ENCODE measurements at places on chromosomes 2 and 18. TPM values are rescaled to one million over a fixed set of nuclear protein-coding genes. Genes with fewer than 3 reads are reported as not detected.

GRCh38 chr18:57698571-57699276 is 77.1 kb upstream of the NARS1 start:
- DNase-seq = no peak

- DNase-seq = no peak
These were observed 143.6 kb upstream of the ZSWIM2 start for GRCh38 chr2:186992597-186992996.

GRCh38 chr2:152380261-152381055 is 45.5 kb downstream of the FMNL2 start:
- no peak for DNase-seq

Gene UGT1A1
- not detected for total RNA-seq

Gene MARCHF4
- 8.7 TPM for total RNA-seq

- DNase-seq = no peak
These were observed 437.4 kb downstream of the PIK3C3 start for GRCh38 chr18:42392416-42392815.

DNA sequence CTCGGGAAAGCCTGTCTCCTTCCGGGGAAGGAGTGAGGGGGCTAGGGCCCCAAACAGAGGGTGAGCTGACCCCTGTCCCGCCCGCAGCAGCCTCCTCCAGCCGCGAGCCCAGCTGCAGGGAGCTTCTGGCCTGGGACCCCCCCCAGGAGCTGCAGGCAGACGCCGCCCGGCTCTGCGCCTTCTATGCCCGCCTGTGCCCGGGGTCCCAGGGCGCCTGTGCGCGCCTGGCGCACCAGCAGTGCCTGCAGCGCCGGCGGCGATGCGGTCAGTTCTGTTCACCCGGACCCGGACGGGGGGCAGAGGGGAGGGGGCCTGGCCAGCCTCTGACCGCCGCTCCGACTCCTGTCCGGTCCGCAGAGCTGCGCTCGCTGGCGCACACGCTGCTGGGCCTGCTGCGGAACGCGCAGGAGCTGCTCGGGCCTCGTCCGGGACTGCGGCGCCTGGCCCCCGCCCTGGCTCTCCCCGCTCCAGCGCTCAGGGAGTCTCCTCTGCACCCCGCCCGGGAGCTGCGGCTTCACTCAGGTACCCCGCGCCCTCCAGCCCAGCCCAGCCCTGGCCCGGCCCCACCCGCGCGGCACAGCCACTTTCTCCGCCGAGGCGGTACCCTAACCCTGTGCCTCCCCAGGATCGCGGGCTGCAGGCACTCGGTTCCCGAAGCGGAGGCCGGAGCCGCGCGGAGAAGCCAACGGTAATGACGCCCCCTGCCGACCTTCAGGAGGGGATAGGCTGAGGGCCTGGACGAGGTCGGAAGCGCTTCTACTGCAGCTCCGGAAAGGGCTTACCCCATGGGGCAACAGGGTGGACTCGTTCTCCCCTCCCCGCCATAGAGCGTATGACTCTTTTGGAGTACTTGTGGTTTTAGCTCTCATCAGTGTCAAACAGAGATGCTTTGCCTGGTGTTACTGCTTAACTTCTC is 2.0 kb upstream of the CHRND start:
- DNase-seq = peak; percentile 19

GRCh38 chr2:65019675-65020195 is 30.5 kb downstream of the SLC1A4 start:
- no peak for DNase-seq

Gene POMC
- total RNA-seq = 0.78 TPM

- peak; percentile 59 for DNase-seq
These were observed 27.5 kb downstream of the ZNF638 start for GRCh38 chr2:71358931-71359671.

Gene DYSF
- total RNA-seq = 0.47 TPM

GRCh38 chr2:230335461-230335863 is 8.5 kb downstream of the SP140L start:
- no peak for DNase-seq

DNA sequence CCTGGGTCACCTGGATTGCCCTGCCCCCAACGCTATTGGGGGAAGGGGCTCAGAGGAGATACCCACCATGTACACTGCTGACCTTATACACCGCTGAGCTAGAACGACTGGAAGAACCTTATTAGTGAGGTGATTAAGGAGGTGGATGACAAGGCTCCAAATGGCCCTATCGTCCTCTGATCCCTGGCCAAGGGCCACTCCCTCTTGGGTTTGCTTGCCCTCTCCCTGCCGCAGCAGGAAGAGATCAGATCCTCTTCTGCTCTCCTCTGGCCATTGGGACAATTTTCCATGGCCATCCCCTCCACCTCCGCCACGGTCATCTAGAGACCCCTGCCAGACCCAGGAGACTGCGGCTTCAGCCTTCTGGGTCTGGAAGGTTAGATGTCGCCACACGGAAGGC is 1.2 kb downstream of the ZNF514 start:
- no peak for DNase-seq

DNA sequence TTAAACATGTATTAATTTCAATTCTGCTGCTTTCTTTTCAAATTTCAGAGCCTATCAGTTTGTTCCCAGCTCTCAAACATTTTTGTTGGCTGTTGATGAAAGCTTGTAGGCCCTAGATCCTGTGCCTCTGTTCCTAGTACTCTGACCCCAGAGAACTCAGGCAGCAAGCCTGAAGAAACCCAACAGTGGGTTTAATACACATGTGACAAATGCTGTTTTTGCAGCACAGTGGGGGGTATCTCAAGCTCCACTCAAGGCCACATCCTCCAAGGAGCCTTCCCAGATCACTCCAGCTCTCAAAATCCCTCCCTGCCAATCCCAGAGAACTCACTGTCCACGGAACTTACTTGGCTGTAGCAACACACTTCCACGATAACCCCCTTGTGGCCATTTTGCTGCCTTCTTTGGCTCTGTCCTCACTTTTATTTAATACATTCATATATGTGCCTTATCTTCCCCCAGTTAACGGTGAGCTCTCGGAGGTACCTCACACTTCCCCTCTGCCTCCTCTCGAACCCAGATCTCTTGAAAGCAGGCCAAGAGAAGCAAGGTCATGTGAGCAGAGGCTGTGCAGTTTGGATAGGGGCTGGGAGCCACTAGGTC is 122.4 kb downstream of the TNS1 start:
- no peak for DNase-seq

DNA sequence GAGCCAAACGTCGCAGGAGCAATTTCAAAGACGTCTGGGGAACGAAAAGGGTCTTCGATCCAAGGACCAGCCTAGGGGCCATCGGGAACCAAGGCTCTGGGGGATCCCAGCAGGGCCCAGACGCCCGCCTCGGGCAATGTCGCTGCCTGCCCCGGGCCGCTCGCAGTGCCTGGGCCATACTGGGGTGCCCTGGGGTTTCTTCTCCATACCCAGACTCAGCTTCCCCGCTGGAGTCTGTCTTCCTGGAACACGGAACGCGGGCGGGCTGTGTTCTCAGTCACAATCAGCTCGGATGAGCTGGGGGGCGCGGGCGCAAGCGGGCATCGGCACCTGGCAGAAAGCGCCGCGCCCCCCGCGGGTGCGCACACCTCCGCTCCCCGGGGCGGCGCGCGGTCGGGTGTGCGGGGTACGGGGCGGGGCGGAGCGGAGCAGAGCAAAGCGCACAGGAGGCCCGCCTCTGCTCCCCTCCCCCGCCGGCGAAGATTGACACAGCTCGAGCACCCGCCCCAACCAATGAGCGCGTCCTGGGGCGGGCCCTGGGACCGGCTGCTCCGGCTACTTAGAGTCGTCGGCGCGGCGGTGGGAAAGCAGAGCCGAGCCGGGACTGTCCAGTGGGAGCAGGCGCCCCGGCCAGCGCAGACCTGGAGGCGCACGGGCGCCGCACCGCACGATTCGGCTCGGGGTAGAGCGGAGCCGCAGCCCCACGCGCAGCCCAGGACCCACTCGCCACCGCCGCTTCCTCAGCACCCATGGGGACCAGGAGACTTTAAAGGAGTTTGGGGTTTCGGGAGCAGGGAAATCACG is at the start of gene LRATD1:
LRATD1 (plus strand) TSS at position 585 of the 804 bp plus-strand sequence. CDS start 1,263 bp downstream, outside the sequence.
- DNase-seq = peak; percentile 86

GRCh38 chr2:145740302-145740701 is 1220.4 kb upstream of the ZEB2 start:
- no peak for DNase-seq

- no peak for DNase-seq
These were observed 67.8 kb downstream of the PTGR3 start for GRCh38 chr18:75141166-75141565.

Gene EVA1A
- 1.1 TPM for total RNA-seq

DNA sequence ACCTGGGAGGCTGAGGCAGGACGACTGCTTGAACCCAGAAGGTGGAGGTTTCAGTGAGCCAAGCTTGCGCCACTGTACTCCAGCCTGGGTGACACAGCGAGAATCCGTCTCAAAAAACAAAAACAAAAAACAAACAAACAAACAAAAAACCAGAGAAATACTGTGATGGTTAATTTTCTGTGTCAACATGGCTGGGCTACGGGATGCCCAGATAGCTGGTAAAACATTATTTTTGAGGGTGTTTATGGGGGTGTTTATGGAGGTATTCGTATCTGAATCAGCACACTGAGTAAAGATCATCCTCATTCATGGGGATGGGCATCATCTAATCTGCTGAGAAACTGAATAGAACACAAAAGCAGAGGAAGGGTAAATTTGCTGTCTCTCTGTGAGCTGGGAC is 40.8 kb upstream of the COX7A2L start:
- DNase-seq = no peak

Gene TUBA4A
- total RNA-seq = 2.7 TPM

GRCh38 chr2:45837812-45838341 is 186.4 kb downstream of the PRKCE start:
- no peak for DNase-seq

- DNase-seq = no peak
These were observed 10.1 kb upstream of the MAL start for GRCh38 chr2:95015261-95015912.

Gene COL6A3
- total RNA-seq = 23.9 TPM

Gene EPG5
- 35.2 TPM for total RNA-seq

Gene LRRTM4
- total RNA-seq = 106 TPM

GRCh38 chr2:10471955-10472354 is 23.8 kb upstream of the ODC1 start:
- no peak for DNase-seq

DNA sequence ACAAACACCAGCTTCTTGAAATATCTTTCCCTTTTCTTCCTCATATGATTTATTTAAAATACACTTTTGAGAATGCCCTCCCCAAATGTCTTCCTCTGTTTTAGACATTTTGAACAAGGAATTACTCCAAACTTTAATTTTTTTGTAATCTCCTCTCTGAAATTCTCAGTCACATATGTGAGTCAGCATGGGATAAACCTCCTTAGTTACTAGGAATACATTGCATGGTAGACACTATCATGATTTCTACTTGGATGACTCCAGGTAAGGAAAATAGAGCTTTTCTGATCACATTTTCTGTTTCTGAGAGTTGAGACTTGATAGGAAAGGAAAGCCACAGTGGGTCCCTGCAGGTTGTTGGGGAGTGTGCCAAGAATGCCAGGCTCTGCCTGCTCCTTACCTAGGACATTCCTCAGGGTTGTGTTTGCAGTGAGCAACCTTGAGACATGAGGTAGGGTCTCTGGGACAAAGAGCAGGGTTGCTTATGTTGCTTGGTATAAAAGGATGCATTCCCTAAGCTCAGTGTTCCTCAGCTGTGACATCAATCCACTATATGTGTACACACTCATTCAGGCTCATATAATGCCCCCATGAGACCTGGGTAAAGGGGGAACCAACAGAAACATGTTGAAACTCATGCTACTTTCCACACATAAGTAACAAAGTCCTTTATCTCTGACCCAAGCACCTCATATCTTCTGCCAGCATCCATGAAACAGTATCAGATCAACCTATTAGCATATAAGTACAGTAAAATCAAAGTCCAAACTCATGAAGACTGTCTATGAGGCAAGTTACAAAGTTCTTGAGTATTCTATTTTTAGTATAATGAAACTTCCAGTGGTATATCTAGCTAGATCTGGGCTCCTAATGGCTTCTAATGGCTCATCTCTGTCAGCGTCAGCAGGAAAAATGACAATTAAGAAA is 112.8 kb upstream of the SCN1A start:
- no peak for DNase-seq

DNA sequence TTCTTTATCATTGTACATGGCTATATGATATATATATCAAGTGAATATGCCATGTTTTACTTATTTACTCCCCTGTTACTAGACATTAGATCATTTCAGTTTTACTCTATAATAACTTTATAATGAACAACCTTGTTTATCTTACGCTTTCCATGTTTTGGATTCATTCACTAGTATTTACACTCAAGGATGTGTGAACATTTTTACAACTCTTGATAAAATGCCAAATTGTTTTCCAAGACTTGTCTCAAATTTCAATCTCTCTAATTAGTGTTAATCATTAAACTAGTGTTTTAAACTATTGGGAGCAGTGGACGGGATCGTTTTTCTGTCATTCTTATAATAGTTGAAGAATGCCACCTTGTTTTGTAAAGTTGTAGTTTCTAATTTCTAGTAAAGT is 51.5 kb upstream of the B3GNT7 start:
- DNase-seq = no peak

DNA sequence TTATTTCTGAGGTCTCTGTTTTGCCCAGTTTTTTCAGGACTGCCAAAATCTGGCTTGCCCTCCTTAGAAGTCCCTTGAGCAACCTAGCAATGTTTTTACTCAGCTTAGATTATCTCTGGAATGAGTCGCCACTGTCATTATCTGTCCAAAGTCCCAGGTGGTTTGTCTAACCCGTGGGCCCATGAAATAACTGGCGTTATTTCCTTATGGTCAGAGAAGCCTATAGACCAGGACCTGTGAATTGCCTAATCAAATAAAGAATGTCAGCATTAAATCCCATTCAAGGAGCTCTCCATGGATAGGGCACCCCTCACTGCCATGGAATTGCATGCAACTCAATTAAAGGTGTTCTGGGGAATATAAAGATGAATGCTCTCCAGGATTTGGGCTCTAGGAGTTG is 373.9 kb downstream of the SETBP1 start:
- no peak for DNase-seq

DNA sequence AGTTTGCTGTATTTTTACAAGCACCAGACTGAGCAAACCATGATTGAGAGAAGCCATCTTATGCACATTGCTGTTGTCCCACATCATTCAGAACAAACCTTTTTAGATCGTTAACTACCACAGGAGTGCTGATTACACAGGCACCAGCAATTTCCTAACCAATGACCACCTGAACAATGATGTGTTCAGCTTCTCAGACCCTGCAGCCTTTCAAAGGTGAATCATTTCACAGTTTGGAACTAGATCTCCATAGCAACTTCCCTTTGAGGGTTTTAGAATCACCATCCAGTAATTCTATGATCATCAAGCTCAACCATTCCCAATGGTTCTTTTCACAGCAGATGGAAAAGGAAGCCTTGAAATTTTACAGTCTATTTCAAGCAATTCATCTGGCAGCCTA is 71.4 kb downstream of the OLA1 start:
- DNase-seq = no peak

- DNase-seq = no peak
These were observed 40.8 kb downstream of the PAPOLG start for GRCh38 chr2:60796573-60797509.

- no peak for DNase-seq
These were observed 5.4 kb downstream of the MARS2 start for GRCh38 chr2:197710424-197711042.

- DNase-seq = no peak
These were observed 68.6 kb downstream of the ZC3H6 start for GRCh38 chr2:112343827-112344585.

Gene TEX44
- total RNA-seq = not detected
